ENCODE measurements at places on chromosomes 6 and 20.

GRCh38 chr6:29589423-29590048 is 4.6 kb downstream of the OR2H2 start:
- no peak for DNase-seq

GRCh38 chr6:154709621-154710020 is 23.6 kb upstream of the SCAF8 start:
- DNase-seq: no peak

DNA sequence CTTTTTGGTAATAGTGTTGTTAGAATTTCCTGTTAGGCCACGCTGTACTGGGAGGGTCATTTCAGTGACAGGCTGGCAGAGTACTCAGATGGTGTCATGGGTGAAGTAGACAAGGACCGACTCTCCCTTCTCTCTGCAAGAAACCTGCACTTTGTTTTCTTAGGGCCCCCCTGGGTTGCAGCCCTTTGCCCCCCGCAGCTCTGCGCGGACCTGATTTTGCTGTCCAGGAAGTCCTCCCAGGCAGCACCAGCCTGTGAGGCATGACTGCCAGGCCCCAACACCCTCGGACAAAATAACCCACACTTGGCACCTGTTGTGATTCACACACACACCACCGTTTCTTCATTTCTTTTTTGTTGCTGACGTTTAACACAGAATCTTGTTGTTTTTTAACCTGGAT is 21.8 kb upstream of the CLDN20 start:
- DNase-seq: no peak

GRCh38 chr20:23039885-23040508 is 4.9 kb downstream of the SSTR4 start:
- DNase-seq: no peak

GRCh38 chr6:13762611-13763441 is 51.2 kb upstream of the RANBP9 start:
- DNase-seq: no peak

DNA sequence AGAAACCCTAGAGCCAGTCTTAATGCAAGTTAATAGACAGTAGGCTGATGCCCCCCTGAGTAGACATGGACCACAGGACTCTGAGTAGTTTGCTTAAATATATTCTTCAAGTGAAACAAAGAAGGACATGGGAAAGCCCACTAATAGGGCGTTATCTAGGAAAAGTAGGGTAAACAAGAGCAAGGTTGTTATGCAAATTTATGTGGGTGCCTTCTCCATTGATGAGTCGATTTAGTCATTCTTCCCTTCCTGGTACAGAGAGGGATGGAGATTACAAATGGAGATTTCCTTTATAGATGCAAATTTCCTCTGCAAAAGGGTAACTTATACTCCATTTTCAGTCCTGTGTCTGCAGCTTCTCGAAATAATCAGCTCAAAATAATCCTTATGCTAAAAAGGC is 262.0 kb downstream of the CD83 start:
- no peak for DNase-seq

DNA sequence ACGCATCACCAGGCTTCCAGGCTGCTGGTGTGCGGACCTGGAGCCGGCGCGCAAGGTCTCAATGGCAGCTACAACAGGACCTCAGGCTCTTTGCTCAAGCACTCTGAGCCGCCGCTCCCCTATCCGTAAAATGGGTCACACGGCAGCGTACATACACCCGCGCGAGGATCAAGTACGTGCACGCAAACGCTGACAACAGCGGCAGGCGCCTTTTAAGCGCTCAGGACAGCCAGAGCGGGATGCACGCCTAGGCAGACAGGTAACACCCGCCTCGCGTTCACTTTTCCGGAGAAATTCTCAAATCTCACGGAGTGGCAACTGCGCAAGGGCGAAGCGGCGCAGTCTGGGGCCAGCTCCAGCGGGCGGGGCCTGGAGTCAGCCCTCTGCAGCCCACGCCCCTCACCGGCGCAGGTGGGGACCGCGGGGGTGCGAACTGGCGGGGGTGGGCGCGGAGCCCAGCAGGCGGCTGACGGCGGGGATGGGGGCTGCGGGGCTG is 535 bp downstream of the EXOC2 start:
- no peak for DNase-seq

DNA sequence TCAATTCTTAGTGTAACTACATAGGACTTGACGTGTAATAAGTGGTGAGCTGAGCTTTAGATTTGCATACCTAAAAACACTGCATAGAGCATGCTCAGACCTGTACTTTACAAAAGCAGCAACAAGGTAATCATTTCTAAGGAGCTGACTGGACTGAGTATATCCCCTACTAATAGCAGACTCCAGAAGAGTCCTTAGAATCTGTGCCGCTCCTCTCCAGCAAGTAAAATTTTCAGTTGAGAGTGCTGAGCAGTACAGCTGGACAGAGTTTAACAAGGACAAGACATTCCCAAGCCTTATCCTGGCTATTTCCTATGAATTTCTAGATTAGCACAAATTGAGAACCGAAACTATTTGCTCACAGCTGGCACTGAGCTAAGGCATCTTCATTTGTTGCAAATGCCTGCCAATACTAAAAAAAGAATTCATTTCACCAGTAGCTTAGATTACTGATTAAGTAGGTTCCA is 26.1 kb upstream of the KLHL31 start:
- DNase-seq: no peak

GRCh38 chr6:110938171-110938570 is 20.3 kb upstream of the GTF3C6 start:
- DNase-seq: no peak

DNA sequence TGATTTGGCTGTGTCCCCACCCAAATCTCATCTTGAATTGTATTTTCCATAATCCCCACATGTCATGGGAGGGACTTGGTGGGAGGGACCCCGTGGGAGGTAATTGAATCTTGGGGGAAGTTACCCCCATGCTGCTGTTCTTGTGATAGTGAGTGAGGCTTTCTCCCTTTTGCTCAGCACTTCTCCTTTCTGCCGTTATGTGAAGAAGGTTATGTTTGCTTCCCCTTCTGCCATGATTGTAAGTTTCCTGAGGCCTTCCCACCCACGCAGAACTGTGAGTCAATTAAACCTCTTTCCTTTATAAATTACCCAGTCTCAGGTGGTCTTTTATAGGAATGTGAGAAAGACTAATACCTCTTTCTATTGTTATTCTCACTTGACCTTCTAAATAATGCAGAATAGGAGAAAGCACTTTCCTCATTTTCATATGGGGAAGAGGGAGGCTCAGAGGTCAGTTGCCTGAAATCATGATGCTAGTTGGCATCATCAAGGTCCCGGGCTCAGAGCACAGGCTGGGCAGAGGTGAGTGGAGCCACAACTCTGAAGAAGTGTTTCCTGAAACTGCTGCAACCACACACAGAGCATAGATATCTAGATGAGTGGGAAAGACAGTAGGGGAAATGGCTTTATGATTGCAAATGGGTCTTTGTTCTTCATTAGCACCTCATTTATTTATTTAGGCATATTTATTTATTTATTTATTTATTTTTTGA is 191.0 kb downstream of the QKI start:
- DNase-seq: no peak

GRCh38 chr6:137473598-137473997 is 20.6 kb downstream of the OLIG3 start:
- no peak for DNase-seq

GRCh38 chr6:131173680-131174079 is 38.4 kb downstream of the AKAP7 start:
- no peak for DNase-seq

DNA sequence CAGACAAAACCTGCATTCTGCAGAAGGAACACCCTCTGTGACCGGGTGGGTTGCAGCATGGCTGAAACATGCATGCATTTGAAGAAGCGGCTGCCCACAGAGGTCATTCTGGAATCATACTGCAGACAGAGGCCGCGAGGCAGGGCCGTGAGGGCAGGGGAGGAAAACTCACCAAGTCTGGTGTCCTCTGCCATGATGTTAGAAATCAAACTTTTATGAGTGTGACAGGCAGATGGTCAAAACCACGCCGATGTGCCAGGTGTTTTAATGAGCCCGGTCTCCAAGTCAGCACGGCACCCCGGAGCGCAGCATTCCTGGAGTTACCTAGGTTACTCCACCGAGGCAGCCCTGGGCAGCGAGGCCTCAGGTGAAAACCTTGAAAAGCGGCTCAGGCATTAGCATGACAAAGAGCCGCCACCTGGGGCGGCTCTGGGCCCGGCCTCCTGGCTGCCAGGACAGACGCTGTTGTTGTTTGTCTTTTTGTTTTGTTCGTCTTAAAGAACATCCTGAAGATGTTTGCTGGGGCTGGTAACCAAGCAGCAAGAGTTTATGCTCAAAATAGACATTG is 255.6 kb downstream of the ERMARD start:
- no peak for DNase-seq

GRCh38 chr6:34644716-34645115 is 51.9 kb downstream of the ILRUN start:
- no peak for DNase-seq

- no peak for DNase-seq
Observed at GRCh38 chr20:3494218-3494617, 23.4 kb downstream of the ATRN start.

- DNase-seq: no peak
Observed at GRCh38 chr6:162140251-162140852, 587.2 kb downstream of the PRKN start.

DNA sequence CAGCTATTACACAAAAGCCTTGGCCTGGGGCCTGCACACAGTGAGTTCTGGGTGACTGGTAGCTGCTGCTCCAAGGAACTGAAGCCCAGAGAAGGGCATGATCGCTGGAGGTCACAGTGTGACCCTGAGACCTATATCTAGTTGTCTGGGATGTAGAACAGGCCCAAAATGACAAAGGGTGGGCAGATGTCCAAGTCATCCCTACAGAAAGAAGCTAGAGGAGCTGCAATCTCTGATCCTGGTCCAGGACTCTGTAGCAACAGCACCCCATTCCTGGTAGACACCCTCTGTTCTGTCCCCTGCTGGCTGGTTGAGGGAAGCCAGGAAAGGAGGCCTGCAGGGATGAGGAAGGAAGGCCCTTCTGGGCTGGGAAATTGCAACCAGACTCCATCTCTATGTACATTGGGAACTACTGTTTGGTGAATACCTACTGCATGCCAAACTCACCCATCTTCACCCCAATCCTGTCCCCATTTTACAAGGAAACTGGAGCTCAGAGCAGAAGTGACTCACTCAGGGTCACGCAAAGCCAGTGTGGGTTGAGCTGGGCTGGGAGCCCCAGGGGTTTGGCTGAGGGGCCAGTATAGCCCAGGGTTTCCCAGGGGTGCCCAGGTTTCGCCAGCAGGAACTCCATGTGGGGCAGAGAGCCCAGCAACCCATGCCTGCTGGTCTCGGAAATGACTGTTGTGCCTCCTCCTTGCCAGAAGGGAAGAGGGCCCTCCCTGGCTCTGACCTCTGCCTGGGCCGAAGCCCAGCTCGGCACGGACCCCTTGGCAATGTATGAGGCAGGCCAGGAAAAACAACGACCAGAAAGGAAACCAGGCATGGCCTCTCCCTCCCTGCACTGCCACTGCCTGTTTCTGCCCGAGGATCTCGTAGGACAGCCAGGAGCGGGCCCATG is 44.9 kb upstream of the TLDC2 start:
- no peak for DNase-seq

DNA sequence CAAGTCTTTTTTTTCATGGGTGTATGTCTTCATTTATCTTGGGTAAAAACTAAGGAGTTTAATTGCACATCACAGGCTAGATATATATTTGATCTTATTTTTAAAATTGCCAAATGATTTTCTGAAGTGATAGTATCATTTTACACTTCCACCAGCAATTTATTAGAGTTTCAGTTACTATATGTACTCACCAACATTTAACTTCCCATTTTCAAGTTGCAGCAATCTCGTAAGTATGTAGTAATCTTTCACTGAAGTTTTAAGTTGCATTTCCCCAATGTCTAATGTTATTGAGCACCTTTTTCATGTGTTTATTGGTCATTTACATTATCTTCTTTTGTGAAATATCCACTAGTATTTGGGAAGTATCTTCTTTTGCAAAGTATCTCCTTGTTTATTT is 277.4 kb upstream of the CNR1 start:
- no peak for DNase-seq
